ENCODE measurements at places on chromosomes 2 and 18.

DNA sequence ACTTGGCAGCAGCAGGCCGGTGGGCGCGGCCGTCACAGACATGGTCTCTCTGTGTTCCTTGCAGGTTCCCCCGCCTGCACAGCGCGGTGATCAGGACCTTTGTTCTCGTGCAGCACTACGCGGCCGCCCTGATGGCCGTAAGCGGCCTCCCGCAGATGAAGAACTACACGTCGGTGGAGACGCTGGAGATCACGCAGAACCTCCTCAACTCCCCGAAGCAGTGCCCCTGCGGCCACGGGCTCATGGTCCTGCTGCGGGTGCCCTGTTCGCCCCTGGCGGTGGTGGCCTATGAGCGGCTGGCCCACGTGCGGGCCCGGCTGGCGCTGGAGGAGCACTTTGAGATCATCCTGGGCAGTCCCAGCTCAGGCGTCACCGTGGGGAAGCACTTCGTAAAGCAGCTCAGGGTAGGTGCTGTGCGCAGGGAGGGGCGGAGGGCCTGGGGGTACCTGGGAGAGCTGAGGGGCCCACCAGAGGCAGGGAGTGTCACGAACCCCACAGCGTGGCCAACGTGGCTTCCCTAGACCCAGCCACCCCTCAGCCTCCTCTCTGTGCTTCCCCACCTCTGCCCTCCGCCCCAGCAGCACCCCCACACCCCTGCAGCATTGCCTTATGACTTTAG, 59.3 kb downstream of the NTSR2 start:
- DNase-seq, result no peak

- DNase-seq, result no peak
Observed at GRCh38 chr2:20674974-20675679, 8.2 kb downstream of the GDF7 start.

GRCh38 chr18:35511833-35512232, 14.1 kb upstream of the INO80C start:
- no peak for DNase-seq

GRCh38 chr18:37309861-37310260, 255.7 kb downstream of the CELF4 start:
- no peak for DNase-seq

DNA sequence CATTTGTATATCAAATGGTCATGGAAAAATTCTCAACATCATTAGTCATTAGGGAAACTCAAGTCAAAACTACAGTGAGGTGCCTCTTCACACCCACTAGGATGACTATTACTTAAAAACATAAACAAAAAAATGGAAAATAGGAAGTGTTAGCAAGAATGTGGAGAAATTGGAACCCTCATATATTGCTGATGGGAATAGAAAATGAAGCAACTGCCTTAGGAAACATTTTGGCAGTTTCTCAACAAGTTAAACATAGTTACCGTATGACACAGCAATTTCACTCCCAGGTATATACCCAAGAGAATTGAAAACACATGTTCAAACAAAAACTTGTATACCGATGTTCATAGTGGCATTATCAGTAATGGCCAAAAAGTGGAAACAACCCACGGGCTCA, 18.1 kb upstream of the CYP26B1 start:
- no peak for DNase-seq

DNA sequence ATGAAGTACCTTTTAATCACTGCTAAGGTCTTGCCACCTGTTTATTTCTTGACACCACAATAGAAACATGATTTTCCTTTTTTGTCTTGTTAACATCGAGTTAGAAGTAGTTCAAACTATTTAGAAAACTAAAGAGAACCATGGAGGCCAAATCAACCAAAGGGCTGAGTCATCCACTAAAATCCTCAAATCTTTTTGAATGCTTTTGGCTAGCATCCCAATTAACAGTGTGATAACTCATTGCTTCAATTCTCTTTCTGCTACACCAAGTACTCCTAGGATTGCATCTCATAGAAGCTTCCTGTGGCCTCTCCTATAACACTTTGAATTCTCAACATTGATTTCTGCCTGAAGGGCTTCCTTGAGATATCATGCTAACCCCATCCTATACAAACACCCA, 159.9 kb upstream of the MMADHC start:
- no peak for DNase-seq

- DNase-seq, result no peak
Observed at GRCh38 chr2:124112206-124112605, 87.1 kb downstream of the CNTNAP5 start.

DNA sequence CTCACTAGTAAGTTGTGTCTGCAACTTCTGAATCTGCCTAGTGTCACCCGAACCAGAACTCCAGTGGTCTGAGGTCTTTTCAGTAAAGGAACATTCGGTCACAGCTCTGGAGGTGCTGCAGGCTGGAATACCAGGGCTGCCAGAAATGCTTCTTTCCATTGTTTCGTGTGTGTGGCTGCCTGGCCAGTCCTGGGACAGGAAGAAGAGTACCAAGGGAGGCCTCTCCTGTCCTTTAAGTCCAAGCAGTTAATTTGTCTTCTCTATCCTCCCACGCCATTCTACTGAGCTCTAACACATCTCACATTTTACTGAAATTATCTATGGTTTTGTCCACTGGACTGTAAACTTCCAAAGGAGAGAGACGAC, 196.0 kb downstream of the LNPK start:
- DNase-seq, result no peak

DNA sequence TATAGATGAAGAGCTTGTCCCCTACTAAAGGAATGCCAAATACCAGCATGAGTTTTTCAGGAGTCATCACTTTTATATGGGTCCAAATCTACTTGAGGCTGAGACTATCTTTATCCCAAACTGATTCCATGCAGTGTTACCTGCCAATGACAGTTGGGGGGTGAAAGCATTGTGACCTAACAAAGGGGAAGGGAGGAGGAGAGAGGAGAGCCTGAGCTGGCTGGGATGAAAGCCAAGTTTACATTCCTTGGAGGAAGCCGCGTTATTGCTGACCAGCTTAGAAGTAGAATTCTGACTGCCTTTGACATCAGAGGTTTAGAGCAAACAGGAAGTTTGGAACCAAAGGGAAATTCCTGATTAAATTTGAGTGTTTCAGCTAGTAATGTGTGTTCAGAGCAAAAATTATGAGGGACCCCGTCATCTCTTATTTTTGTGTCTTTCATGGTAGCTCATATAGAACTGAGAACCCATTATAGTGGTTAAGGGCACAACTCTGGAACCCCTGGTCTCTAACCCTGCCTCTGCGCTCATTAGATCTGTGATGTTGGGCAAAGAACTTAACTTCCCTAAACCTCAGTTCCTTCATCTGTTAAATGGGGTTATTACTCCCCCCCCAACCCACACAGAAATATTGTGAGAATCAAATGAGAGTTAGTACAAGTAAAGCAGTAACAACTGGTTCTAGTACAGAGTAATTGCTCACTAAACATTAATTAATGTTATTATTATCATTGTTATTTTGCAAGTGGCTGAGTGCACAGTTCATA, 199.3 kb upstream of the EPAS1 start:
- peak; percentile 92 for DNase-seq

DNA sequence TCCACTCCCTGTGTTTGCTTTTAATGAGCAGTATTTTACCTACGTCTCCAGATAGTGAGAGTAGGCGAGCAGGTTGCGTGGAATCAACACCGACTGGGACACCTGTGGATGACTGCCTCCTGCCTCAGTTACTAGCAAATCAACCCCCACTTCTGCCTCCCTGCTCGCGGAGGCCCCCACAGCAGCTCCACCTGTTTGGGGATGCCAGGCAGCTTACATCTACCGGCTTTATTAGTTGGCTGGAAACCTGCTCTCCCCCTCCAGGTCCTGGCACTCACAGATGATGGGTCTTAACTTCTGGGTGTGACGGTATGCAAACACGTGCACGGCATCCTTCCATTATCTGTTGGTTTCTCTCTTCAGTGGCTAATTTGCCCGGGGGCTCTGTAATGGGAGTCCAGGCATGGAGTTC, 164.4 kb upstream of the SESTD1 start:
- DNase-seq, result no peak

DNA sequence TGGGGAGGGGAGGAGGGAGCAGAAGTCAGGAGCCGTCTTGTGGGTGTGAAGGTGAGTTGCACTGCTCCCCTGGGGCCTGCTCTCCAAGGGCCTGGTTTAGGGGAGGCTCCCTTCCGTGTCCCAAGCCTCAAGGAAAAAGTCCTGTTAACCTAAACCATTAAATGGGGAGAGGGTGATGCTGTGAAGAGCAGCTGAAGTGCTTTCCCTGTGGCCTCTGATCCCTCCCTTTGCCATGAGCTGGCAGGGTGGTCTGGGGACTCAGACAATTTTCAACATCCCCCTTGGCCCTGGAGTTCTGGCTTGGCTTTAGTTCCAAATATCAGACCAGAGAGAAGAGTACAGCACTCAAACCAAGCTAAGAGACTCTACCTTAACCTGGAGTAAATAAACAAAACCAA, 692 bp upstream of the POMC start:
- DNase-seq, result no peak

DNA sequence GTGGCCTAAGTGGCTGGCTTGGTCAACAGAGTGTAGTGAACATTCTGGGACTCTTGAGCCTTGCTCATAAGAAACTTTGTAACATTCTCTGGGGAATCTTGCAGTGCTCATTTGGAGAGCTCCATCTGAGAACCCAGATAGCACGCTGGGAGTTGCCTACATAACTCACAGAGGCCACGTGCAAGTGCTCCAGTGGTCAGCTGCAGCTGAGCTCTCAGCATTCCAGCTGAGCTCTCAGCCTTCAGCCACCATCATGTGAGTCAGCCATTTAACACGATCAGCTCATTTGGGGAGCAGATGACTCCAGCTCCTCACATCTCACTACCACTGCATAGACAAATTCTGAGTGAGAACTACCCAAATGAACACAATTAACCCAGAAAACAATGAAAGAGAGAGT, 25.5 kb upstream of the CTNNA2 start:
- DNase-seq, result no peak

DNA sequence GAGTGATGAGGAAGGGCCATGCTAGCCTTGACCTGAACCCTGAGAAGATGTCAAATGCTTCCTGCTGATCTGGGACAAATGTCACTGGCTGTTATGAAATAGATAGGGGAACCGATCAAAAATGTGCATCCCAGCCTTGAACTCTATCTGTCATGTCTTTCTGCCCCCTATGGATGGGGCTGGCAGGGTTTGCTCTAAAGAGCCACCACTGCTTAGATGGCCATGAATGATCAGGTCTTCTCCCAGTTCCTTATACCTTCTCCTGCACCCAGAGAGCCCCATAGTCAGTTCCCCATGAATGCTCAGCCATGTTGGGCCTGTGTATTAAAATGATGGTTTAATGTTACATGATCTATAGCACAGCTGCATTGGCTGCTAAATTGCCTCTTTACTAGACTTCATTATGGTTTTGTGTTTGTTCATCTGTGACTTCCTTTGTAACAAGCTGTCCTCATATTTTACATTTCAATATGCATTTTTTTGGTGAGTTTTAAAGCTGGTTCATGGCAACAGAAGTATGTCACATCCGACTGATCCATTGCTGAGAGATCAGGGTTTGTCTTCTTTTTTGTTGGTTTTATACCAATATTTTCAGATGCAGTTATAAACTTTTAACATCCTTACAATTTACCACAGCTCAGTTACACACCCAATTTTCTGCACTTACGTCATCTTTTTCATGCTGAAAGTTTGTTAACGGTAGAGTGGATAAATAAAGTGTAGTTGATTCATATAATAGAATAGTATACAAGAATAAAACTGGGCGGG, 56.3 kb upstream of the SMAD2 start:
- DNase-seq, result no peak

- no peak for DNase-seq
Observed at GRCh38 chr18:36031407-36031806, 36.0 kb downstream of the RPRD1A start.

All from inflammatory macrophage treated with lipopolysaccharide for 1 hour (primary cell).